Urinary bladder (tissue), 4 donors: ENCODE measurements at places on chromosomes 16 and 17. TPM values are rescaled to one million over a fixed set of nuclear protein-coding genes. Genes with fewer than 3 reads are reported as not detected.

TK1 gene
- total RNA-seq = 16.2 TPM

DNA sequence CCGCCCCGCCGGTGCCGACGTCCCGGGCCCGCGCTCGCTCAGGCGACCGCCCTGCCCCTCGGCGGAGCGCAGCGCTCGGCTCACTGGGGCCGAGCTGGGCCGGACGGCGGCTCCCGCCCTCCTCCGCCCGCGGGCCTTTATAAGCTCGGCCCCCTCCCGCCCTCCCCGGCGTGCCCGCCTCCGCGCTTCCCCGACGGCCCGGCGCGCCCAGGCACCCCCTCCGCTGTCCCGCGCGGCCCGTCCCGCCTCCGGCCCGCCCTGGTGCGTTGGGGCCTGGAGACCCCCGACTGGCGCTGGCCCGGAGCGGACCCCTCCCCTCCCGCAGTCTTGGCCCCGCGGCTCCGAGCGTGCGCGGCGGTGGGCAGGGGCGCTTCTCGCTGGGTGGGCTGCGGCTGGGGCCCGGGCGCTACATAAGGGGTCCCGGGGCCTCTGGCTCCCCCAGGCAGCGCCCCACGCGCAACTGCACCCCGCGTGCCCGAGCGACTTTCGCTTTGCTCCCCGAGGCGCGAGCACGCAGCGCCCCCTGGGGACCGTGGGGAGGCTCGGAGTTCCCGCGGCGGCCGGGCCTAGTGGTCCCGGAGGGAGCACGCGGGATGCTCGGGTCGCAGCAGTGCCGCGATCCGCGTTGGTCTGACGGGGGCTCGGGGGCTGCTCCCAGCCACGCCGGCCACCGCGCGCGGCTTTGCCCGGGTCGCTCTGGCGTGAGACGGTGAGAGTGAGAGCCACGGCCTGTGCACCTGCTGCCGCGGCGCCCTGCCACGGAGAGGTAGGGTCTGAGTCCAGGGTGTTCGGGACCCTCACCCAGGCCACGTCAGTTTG, at the start of gene PIEZO1:
TSS of gene PIEZO1 (minus strand) at position 115 of the 819 bp plus-strand sequence. CDS start 256 bp downstream, outside the sequence.
- no peak for DNase-seq

DNA sequence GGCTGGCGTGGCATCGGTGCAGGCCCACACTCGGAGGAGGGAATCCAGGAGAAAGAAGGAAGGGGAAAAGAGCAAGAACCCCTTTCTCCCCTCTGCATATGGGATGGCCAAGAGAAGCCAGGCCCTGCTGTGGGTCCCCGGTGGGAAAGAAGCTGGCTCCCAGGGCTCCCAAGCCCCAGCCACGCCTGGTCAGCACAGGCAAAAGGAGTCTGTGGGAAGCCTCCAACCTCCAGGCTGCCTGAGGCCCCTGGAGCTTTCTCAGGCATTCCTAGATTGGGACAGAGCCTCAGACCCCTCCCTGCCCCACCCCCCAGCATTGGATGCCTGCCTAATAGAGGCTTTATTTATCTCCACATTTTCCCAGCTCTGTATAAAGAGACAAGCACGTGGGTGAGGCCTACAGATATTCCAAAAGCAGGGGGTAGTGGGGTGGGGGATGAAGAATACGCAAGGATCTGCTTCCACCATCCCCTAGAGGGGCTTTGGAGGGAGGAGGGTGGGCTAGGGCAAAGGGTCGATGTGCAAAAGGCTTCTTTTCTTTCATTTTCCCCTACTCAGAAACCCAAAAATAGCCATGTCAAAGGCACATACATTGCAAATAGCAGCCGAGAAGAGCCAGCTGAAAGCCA, 56.4 kb downstream of the MPRIP start:
- peak; percentile 64 for DNase-seq

DNA sequence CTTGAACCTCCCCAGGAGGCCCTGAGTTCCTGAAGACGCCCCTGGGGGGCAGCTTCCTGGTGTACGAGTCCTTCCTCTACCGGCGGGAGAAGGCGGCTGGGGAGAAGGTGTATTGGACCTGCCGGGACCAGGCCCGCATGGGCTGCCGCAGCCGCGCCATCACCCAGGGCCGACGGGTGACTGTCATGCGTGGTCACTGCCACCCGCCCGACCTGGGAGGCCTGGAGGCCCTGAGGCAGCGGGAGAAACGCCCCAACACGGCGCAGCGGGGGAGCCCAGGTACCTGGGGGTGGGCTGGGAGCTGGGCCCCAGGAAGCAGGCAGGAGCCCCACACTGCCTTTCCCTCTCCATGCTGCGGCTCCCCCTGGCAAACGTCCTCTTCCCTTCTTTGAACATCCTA, 22.0 kb downstream of the FLYWCH1 start:
- no peak for DNase-seq

- DNase-seq = no peak
Measured at GRCh38 chr17:68456339-68457167, 743 bp downstream of the WIPI1 start.

CIBAR2 gene
- not detected for total RNA-seq

PPP1R27 gene
- total RNA-seq = not detected

TCAP gene
- total RNA-seq = 3.3 TPM

GRCh38 chr16:79988721-79989220, 388.2 kb upstream of the MAF start:
- DNase-seq = no peak

DNA sequence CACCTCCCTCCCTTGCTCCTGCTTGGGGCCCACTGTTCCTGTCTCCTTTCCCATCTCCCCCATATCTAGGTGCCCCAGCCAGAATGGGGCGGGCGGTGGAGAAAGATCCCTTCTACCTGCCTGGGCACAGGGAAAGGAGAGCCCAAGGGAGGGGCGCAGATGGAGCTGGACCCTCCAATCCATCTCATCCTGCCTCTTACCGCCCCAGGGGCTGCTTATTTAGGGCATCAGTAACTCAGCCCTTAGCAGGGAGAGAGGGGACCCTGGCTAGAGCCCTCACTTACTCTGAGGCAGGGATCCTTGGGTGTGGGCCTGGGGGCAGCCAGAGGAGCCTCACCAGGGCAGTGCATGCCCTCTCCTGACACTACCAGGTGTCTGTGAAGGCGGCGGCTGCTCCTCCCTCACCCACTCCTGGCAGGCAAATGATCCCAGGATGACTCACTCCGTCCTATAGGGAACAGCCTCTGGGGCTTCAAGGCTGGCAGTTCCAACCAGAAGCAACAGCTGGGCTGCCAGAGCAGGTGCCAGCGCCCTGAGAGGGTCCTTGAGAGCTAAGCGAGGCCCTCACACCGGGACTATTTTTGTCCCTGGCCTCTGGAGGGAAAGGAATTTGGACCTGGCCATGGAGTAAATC, 16.3 kb upstream of the BCAR1 start:
- DNase-seq = no peak

DNA sequence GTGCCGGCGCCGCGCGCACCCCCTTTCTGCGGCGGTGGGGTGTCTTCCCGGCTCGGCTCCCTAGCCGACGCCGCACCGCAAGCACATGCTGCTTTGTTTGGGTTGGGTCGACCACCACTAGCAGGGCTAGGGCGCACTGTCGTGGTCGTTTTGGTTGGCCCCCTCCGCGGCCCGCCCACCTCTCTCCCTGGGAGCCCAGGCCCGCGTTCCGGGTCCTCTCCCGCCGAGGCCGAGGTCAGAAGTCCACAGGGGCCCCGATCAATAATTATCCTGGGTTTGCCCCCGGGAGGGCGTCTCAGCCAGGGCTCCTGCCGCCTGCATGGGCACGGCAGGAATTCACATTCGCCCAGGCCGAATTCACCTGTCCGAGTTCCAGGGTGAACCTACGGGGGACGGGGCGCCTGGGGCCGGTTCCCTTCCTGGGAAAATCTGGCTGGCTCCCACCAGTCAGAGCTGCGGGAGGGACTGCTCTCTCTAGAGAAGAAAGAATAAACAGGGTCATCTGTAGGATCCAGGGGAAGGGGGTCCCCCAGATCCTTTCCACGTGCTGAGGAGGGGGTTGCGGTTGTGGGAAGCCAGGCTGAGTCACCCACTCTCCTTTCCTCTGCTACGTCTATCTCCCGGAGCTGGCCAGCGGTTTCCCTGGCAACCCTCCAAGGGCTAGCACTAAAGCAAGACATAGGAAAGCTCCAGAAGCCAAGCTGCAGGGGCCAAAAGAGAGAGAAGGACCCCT, 584 bp upstream of the STAT5B start:
- no peak for DNase-seq

- no peak for DNase-seq
Measured at GRCh38 chr16:72475688-72476087, 303.7 kb upstream of the PMFBP1 start.

GRCh38 chr17:83155128-83156121, 76.0 kb downstream of the METRNL start:
- DNase-seq = no peak

GRCh38 chr17:21301593-21302550, 17.4 kb downstream of the MAP2K3 start:
- DNase-seq = no peak

GRCh38 chr16:78684030-78684611, 584.7 kb downstream of the WWOX start:
- DNase-seq = no peak

DNA sequence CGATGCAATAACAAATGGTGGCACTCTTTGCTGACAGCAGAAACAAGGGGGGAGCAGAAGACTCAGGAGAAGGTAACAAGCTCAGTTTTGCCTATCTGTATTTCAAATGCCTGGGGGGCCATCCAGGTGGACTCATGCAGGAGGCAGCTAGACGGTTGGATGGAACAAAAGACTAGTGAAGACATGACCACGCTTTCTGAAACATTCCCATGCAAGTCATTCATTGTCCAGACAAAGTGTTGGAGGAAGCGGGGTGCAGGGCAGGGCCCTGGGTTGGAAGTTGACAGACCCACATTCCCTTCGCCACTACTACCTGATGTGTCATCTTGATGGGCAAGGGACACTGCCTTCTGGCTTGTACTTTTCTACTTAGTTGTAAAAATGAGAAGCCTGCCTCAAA, 29.8 kb upstream of the CRYBA1 start:
- DNase-seq = no peak

SRCIN1 gene
- total RNA-seq = 2.7 TPM

TBX21 gene
- 0.11 TPM for total RNA-seq

MYH1 gene
- 0.21 TPM for total RNA-seq

GRCh38 chr16:3625911-3626732, 14.7 kb upstream of the SLX4 start:
- DNase-seq = no peak

CDK5RAP3 gene
- total RNA-seq = 77.4 TPM

- DNase-seq = no peak
Measured at GRCh38 chr16:86519649-86520316, 9.5 kb downstream of the FOXF1 start.

DNA sequence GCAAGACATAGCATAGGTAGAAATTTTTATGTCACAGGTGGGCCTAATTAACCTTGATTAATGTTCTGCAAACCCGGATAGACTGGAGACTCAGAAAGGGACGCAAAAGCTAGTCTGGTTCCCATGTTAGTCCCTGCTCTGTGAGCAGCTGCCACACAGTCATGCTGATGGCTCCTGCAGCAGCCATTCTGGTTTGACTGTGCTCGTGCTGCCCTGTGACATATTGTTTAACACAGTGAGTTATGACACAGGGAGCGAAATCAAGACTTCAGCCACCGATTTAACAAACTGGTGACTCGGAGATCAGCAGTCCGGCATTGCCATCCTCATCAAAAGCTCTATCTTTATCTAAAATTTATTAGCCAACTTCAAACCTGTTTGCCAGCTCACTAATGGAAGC, 169.8 kb downstream of the WWOX start:
- no peak for DNase-seq

CHST4 gene
- not detected for total RNA-seq

BRD7 gene
- total RNA-seq = 45.9 TPM

- DNase-seq = no peak
Measured at GRCh38 chr17:14737984-14738651, 437.2 kb downstream of the HS3ST3B1 start.

DNA sequence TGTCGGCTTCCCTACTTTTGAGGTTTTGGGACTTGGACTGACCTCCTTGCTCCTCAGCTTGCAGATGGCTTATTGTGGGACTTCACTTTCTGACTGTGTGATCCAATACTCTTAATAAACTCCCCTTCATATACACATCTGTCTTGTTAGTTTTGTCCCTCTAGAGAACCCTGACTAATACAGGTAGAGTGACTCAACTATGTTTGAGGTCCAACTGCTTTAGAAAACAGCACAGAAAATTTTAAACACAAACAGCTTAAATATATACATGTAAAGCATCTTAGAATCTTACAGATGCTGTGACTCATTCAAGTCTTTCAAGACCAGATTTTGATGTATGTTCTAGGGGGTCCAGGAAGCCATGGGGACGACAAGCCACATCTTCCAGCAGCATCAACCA, 11.7 kb downstream of the SDK2 start:
- no peak for DNase-seq

- no peak for DNase-seq
Measured at GRCh38 chr16:23729503-23730424, 16.7 kb upstream of the ERN2 start.

GRCh38 chr17:67511804-67512203, 134.7 kb downstream of the PITPNC1 start:
- no peak for DNase-seq

DNA sequence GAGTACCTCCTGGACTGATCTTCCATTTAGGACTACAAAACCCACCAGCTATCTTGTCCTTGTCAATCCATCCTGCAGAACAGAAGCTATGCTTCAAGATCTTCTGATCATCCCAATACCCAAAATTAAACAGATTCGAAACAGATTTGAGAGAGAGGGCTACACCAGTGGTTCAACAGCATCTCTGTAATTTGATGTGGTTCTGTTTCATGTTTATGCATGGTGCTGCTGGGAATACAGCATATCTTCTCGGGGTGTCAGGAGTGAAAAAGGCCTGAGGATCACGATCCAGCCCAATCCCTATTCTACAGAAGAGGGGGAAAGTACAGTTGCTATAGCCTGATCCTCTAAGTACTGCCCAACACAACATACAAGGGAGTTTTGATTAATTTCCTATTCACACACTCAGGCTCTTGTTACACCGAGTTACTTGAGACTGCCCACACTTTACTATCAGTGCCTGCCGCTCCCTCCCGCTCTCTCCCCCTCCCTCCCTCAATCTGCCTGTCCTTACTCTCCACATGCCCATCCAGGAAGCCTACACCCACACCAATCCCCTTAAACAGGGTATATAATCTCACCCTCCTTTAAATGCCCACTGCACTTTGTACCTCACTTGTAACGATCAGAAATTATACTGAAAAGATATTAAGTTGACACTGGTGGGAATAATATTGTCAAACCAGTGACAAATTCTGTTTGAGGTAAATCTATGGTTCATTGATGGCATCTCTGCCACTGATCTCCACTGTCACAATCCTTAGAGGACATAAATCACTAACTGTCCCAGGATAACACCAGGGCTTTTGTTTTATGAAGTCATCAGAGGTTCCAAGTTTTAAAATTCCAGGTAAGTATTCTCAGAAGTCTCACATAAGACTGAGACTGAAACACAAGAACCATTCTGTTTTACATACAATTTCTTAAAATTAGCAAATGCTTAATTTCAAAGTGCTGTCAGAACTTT, 89.3 kb upstream of the PLEKHM1 start:
- DNase-seq = no peak

GRCh38 chr17:65292430-65292829, 155.3 kb downstream of the RGS9 start:
- no peak for DNase-seq

C16orf54 gene
- 2.5 TPM for total RNA-seq
